ENCODE measurements at places on chromosomes 7 and 10.

DNA sequence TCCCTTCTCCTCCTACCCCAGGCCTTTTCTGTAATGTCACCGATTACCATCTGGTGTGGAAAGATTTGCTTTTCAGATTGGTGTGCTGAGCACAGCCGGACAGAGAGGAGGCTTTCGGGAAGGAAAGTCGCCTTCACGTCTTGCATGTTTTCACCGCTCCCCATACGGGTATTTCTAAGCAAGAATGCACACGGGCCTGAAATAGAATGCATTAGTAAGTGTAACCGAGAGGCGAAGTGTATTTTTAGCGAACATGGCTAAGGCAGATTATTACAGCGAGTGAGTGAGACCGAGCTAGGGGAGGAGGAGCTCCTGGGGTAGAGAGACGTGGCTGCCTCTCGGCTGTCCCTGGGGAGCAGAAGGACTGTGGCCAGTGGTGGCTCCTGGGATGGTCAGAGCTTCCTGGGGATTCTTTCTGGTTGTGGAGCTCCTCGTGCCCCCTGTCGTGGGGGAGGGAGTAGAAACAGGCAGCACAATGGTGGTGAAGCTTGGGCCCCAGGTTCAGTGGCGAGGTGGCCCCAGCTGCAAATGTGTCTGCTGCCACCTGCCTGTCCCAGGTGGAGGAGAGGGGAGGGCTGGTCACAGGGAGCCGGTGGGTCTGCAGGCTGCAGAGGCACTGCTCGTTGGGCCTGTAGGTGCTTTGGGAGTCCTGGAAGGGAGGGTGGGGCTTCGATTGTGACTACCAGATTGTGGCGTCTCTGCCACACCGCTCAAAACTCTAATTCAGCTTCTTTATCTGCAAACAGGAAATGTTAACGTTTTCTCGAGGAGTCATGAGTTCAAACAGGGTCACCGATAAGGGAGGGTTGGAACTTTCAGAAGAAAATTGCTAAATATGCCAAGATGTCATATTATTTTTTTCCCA, 135.8 kb downstream of the CAMK1D start:
- DNase-seq, result no peak

DNA sequence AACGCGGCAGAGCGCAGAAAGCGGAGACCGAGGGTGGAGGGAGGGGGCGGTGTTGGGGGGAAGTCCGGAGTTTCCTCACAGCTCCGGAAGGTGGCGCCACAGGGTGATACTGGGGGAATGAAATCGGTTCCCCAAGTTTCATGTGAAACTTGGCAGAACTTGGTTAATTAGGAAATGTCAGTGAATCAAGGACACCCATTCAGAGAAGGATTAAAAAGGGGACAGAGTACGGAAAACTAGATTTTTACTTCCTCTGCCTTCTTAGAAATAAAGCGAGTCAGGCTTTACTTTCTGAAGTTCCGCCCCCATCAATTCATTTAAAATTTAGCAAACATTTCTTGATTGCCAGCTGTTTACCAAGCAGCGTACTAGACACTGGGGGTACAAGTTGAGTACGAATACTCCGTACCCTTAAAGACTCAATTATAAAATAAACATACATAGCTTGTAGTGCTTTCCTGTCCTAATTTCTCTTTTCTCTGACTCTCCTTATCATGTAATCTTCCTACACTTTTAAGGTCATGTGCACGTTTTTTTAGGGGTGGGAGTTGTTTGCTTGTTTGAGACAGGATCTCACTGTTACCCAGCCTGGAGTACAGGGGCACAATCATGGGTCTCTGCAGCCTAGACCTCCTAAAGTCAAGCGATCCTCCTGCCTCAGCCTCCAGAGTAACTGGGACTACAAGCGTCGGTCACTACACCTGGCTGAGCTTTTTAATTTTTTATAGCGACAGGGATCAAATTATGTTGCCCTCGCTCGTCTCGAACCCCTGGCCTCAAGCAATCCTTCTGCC, 644 bp upstream of the ABI1 start:
- DNase-seq, result no peak

DNA sequence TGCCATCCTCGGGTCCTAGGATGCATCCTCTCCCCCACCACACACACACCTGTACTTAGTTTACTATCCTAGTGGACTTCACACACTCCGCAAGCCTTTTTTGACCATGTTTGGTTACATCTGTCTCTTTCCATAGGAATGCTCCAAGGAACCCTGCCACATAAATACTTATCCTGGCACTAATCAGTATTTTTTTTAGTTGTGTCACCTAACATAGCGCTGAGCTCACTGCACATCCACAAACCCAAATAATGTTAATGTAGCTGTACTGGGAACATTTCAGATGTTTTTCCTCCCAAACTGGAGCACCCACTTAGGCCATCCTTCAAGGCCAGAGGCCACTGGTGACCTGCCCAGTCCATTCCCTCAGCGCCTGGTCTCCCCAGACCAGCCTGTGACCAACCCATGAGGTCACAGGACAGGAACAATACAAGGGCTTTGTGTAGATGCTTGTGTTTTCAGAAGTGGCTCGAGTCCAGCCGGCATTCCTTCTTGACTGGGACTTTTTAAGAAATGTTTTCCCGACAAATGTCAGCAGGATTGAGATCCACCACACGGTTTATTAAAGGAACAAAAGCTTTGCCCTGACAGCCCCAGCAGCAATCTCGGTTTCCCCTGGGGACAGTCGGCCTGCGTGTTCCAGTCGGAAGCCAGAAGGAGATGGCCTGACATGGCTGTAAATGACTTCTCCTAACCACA, 181.4 kb downstream of the JCAD start:
- no peak for DNase-seq

- DNase-seq, result peak; percentile 54
Observed at GRCh38 chr7:76220185-76221057, 18.7 kb downstream of the SRRM3 start.

Data from AG10803 (cell line).